Omental fat pad (tissue), 4 donors: ENCODE measurements at places on chromosomes 6 and 20. TPM values are rescaled to one million over a fixed set of nuclear protein-coding genes. Genes with fewer than 3 reads are reported as not detected.

DNA sequence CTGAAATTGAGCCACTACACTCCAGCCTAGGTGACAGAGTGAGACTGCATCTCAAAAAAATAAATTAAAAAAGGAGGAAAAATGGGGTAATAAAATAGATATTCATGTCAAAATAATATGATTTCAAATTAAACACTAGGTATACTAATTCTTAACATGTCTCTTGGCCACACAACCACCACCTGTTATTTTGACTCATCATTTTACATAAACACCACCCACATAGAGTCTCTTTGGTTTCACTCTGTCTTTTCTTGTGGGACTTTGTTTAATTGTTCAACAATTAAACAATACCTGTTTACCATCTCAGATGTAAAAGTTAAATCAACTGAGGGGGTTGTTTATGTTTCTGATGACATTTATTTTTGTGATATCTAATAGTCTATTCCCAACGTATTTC, 476.8 kb upstream of the ADGRB3 start:
- DNase-seq: no peak

DNA sequence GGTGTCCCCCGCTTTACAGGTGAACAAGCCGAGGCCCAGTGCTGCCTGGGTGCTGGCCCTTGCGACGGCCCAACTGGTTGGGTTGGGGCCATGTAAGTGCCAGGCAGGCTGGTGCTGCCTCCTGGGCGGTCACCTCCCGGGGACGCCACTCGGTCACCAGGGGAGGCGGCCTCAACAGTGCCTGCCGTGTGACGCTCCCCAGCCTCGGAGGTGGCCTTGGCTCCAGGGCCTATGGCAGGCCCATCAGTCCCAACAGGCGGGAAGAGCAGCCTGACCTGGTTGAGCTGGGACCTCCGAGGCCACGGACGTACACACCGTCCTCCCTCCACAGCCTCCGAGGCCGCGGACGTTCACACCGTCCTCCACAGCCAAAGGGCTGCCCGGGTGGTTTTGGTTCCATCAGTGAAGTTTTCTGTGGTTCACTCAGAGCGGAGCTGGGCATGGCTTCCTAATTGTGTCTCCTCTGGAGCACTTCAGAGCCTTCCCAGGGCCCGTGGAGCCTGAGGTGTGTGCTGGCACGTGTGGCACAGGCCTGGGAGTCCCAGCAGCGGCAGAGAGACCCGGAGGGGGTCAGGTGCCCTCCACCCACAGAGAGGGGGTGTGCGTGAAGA, 19.3 kb upstream of the SLCO4A1 start:
- DNase-seq: no peak

DNA sequence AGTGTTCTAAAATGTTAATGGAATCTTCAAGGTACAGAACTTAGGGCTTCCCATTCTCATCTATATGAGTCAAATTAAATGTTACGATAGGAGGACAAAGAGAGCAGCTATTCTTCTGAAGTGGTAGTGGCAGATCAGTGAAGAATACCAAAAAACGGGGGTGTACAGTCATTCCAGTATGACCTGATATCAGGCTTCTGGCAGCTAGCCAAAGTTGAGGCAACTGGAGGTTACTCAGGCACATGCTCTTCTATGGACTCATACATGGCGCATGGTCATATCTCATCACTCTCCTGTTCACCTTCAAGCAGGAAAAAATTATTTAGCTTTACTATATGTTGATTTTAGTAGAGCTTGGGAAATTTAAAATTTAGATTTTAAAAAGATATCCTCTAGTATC, 1608.8 kb downstream of the GRIK2 start:
- no peak for DNase-seq

GRCh38 chr6:9999796-10000195, 415.1 kb downstream of the TFAP2A start:
- no peak for DNase-seq

The COL21A1 gene
- 6.9 TPM for total RNA-seq

DNA sequence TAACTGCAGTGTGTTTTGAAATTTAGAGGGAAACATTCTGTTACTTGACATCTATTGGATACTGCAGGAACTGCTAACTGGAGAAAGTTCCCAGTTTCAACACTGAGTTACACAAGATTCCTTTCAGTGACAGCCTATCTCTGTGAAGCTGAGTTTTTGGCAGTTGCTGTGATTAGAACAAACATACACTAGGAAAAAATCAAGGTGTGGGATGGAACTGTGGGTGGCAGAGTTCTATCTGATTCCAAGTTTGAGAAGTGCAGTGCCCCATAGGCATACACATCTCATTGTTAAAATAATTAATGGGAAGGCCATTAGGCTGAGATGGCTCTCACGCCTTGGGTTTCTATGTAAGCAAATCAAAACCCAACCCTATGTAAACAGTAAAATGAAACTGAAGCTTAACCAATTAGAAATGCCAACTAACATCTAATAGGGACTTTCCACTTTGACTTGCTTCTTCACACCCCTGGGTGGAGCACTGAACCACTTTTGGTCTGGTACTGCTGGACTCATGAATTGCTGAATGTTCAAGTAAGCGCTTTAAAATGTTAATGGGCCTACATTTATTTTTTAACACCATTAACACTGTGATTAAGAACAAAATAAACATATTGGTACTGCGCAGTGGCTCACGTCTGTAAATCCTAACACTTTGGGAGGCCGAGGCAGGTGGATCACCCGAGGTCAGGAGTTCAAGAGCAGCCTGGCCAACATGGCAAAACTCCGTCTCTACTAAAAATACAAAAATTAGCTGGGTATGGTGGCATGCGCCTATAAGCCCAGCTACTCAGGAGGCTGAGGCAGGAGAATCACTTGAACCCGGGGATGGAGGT, 55.2 kb upstream of the TBC1D7 start:
- no peak for DNase-seq

The CRISP2 gene
- not detected for total RNA-seq

The BPIFB4 gene
- not detected for total RNA-seq

- no peak for DNase-seq
These were observed 43.4 kb upstream of the SUPT3H start for GRCh38 chr6:45420909-45421708.

The EDN1 gene
- total RNA-seq: 3.6 TPM

The ACTL10 gene
- total RNA-seq: 1.9 TPM

- no peak for DNase-seq
These were observed 23.2 kb upstream of the SAMHD1 start for GRCh38 chr20:36974660-36975059.

DNA sequence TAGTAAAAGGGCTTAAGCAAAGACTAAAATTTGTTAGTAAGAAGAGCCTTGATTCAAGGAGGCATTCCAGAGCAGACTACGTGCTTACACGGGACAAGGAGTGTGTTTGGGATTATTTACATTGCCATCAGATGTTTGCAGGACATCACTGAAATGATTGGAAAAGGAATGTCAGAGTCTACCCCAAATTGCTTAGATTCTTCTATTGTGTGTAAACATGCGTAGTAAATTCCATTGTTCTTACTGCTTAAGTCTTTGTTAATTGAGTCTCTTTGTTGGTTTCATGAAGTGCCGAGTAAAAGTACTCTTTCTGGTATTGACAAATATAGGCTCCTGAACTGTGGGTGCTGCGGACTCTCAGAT, 60.5 kb downstream of the CD83 start:
- no peak for DNase-seq

DNA sequence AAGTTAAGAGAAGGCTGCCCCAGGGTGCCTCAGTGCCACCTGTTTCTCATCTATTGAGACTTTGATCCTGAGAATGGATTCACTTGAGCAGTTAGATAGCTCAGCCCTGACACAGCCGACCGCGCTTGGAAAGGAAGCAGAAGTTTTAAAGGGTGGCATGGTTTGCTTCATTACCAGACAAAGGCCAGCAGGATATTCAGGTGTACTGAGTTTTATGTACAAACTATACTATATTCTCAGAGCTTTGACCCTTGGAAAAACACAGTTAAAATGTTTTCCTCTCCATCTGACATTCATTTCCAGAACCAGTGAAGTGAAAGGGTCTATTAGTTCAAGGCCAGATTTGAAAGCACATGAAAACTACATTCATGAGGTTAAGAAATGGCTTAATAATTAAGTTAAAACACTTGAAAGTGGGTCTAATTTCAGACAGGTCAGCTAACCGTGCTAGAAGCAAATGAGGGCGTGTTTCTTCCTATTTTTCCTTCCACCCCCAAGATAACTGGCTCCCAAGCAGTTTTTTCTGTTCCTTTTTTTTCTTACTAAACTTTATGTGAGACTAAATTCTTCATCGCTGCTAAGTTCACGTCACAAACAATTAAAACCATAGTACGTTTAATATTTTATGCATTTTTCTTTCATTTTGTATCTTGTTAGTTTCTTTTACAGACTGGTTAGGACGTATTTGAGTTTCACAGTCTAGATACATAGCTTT, 385.3 kb upstream of the SOX4 start:
- DNase-seq: no peak

The LAMA5 gene
- total RNA-seq: 115 TPM

DNA sequence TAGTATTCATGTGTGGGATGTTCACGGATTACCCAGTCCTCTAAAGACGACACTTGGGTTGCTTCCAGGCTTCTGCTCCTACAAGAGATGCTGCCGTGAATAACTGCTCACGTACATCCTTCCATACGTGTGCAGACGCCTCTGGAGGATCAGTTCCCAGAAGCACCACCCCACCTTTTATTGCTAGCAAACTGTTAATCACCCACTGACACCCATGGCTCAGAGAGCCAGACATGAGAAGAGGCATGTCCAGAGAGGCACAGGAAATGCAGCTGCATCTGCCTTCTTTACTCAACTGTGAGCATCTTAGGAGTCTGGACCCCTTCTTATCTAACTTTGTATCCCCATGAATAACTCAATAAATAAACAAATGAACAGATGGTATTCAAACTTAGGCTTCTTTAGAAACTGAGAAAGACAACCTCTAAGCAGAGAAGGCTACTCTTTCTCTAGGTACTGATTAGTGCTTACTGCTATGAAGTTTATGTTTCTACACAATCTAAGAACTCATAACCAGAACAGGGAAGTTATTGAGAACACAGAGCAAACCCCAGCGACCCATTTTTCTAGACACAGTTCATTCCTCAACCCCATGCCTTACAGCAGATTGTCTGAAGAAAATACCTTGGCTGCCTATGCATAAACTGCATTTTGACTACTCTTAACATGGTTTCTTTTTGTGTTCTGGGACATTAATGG, 228.7 kb upstream of the RREB1 start:
- no peak for DNase-seq

DNA sequence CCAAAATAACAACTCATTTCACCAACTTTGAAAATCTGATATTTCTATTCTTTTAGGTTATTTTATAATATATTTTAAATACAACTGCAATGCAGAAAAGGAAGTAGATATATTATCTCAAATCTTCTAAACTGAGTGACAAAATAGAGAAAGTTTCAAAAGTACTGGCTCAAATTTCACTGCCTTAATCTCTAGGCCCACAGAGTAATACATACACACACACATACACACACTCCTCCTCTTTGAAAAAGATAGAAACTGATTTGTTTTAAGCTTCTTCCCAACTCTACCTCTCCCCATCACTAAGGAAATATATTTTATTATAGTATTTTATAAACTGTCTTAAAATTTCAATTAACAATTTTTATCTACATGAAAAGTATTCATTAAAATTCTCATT, 36.2 kb downstream of the ARHGAP18 start:
- DNase-seq: no peak

- no peak for DNase-seq
These were observed 45.1 kb upstream of the EEF1A1 start for GRCh38 chr6:73565767-73566485.

DNA sequence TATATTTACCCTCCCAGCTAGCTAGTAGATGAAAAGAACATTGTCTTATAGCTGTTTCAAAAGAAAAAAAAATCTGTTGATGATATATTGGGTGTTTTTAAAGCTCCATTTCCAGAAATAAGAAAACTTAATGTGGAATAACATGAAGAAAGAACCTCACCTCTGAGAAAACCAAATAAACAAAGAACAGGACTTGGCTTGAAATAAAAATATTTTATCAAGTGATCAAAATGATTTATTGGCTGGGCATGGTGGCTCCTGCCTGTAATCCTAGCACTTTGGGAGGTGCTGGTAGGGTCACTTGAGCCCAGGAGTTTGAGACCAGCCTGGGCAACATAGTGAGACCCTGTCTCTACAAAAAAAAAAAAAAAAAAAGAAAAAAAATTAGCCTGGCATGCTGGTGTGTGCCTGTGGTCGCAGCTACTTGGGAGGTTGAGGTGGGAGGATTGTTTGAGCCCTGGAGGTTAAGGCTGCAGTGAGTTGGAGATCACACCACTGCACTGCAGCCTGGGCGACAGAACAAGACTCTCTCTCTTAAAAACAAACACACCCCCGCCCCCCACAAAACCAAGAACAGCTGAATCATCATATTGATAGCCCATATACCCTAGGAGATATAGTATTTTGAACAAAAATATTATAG, 7.9 kb downstream of the RNF24 start:
- no peak for DNase-seq

DNA sequence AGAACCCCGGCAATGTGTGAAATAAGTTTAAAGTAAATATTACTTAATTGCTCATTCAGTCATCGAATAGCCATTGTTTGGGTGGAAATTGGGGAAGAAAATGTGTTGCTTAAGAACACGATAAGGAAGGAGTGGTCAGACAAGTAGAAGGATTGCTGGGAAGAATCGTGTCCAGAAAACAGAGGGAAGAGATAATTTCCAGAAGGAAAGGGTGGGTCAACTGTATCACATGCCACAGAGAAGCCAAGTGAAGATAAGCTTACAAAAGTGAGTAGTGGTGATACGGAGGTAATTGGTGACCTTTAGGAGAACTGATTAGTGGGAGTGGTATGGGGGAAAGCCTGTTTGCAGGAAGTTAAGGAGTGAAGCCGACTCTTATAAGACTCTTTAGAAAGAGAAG, 306.2 kb downstream of the SOX4 start:
- no peak for DNase-seq

DNA sequence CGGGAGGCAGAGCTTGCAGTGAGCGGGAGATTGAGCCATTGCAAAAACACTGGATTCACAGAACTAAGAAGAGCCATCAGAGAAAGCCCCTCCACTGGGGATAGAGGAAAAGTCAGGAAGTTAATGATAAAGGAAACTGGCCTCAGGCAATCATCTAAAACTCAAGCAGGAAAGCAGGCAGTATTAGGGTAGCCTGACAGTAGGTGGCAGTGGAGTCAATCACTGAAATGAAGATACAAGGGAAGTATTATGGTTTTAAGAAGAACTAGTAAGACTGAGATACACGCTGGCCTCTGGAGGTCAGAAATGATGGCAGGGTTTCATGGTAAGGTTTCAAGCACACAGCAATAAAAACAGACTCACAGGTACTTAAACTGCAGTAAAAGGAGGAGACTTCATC, 578.3 kb downstream of the HACE1 start:
- no peak for DNase-seq
